EH (cell line): ENCODE measurements at places on chromosomes 2 and 18.
A peak's percentile ranks its signal among the peaks of the same experiment; 100 is the strongest.

GRCh38 chr2:46824611-46825010 is 91.0 kb downstream of the MCFD2 start:
- no peak for DNase-seq

- DNase-seq: no peak
These were observed 324.2 kb downstream of the RAD51AP2 start for GRCh38 chr2:17194083-17194482.

DNA sequence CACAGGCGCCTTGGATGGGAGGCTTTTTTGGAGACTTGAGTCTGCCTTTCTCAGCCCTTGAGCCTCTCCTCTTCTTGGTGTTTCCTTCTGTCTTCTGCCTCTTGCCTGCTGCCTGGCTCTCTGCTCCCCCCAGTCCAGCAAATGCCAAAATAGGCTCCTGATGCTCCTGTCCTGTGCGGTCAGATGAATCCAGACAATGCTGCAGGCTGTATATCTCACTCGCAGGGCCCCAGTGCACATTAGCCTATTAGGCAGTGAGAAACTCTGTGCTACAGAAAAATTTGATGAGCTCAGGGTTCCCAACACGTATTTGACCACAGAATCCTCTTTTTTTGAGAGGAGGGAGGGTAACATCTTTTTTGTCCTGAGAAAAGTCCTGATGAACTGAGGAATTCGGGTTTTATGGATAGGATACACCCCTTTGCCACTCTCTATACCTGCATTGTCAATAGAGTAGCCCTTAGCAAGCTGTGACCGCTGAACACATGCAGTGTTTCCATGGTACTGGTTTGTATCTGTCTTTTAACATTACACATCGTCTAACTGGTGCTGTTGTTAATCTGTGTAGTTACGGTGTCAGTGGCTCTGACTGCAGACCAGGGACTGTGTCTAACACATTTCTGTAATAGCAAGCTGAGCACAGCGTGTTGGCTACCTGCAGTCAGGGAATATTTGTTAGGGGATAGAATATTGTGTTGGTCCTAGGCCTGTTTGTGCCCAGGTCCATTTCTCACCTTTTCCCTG is 50.8 kb downstream of the FAM228A start:
- DNase-seq: no peak

DNA sequence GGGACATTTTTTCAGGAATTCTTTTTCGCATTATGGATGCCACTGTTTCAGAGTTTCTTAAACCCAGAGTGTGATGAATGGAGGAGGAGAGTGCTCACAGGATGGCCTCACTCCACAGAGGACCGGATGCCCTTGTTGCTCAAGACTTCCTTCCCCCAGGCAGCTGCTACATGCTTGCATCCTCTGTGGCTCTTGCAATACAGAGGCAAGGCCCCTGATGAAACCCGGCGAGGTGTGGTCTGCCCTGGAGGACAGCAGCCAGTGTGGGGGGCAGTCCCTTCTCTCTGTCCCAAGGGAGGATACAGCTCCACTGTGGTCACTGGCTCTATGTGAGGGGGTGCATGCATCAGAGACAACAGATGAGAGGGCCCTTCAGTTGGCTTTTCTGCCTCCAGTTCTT is 109.6 kb downstream of the SH3RF3 start:
- peak; percentile 90 for DNase-seq

GRCh38 chr18:23267447-23267776 is 132.1 kb downstream of the CABLES1 start:
- no peak for DNase-seq
